ENCODE measurements at places on chromosomes 5 and 9.

- no peak for DNase-seq
Observed at GRCh38 chr5:36066001-36066539, 612 bp downstream of the UGT3A2 start.

DNA sequence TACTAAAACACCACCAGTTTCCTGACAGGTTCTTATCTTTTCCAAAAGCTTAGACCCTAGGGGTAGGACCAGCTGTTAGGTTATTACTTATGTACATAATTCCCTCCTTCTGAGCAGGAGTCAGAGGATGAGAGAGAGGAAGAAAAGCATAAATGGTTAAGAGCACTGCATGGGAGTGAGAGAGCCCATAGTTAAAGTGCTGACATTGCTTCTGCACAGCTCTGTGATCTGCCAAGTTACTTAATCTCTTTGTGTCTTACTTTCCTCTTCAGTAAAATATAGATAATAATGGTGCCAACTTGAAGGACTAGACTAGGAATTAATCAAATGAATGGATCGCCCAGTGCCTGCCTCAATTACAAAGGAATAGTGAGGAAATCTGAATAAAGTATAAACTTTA is 66.4 kb downstream of the NRG2 start:
- DNase-seq = no peak

DNA sequence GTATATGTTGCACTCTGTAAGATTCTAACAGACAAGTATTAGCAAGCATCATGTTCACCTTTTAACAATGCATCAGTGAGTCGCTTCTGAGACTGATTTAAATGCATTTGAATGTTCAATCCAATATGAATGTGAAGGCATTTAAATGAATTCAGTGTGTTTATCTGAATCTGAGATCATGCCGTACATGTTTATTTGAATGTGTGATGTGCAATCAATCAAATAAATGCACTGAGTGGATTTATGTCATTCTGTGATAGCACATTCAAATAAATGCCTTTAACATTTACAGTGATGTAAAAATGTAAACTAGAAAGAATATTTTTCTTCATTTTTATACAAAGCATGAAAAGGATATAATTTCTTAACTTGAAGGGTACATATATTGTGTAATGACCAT is 1063.5 kb upstream of the NUDT12 start:
- DNase-seq = no peak

DNA sequence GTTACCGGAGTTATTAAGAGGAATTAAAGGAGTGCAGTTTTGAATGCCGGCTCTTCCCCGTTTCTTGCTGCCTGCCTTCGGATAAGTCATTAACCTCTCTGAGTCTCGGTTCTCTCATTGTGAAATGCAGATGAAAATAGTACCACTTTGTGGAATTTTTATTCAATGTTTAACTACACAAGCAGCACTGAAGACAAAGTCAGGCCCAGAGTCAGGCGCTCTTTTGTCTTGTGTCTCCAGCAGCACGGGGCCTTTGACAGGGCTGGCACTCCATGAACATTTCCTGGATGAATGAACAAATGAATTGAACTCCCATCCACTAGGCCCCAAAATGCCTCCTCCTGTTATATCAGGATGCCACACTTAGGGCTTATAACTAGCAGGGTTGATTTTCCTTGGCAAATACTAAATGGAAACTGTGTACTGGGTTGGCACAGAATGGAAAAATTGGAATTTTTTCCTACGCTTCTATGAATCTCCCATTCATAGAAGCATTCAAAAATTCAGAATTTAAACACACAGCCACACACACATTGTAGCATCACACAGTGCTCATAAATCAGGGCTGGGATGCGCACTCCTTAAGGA is 332.8 kb downstream of the MLLT3 start:
- no peak for DNase-seq

- no peak for DNase-seq
Observed at GRCh38 chr5:167319243-167319642, 972.2 kb upstream of the WWC1 start.

DNA sequence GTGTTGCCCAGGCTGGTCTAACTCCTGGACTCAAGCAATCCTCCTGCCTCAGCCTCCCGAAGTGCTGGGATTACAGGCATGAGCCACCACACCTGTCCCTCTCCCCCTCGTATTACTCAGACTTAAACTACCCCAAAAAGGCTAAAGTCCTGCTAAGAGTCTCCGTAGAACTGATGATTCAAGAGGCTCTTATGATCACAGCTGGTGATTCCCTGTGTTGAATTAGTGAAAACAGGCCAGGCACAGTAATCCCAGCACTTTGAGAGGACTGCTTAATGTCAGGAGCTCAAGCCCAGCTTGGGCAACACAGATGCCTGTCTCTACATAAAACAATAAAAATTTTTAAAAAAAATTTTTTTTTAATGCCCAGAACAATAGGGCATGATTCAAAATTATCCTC is 9.2 kb downstream of the CDC26 start:
- DNase-seq = no peak

GRCh38 chr9:90961375-90961774 is 159.8 kb downstream of the SYK start:
- peak; percentile 45 for DNase-seq

DNA sequence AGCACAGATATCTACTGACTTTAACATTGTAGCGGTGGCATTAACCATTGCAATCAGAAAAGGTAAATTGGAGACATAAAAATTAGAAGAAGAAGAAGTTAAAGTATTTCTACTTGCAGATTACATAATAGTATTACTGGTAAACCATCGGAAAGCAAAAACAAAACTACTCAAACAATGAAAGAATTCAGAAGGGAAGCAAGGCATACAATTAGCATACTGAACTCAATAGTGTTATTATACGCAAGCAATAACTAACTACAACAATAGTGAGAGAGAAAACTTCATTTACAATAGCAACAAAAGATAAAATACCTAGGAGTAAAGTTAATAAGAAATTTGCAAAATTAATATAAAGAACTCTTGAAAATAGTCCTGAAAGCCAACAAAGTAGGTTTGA is 6.6 kb upstream of the TEX53 start:
- no peak for DNase-seq

- DNase-seq = peak; percentile 76
Observed at GRCh38 chr5:113807427-113807991, 294.0 kb downstream of the YTHDC2 start.

DNA sequence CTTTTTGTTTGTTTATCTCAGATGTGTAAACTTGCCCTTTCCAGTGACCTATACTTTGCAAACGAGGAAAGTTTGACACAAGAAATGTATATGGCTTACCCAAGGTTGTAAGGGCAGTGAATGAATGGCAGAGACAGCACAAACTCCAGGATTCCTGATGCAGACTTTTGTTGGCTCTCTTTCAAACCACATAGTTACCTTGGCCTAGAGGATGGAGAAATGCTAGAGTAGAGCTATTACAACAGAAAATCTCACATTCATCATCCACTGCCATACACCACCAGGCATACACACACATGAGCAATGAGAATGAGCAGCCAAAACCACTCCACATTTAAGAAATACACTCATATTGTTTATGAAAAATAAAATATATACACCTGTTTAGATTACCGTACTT is 387.0 kb downstream of the TLR4 start:
- DNase-seq = no peak

GRCh38 chr9:130526854-130527650 is 52.3 kb upstream of the FUBP3 start:
- DNase-seq = no peak

DNA sequence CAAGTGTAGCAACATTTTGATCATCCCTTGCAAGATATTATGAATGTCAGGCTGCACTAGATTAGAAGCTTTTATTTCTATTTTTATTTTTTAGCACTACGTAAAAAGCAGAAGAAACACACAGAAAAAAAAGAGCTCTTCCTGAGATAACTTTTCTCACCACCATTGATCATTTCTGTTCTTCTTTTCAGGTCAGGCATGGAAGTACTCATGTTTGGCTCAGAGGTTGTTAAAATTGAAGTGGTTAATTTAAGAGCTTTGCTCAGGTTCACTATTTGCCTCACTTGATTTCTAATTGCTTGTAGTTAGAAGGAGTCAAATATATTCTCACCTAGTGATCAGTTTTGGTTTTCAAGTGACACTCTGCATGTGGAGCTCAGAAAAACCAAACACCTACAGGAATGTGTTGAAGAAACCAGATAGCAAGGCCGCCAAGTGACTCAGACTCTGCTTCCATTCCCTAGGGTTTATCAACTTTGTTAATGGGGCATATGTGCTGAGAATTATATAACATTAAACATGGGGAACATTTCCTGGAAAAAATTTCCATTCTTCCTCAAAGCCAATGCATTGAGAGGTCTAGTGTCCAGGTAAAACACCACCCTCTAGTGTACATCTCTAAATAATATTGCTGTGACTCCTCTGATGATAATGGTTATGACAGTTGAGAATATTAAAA is 679.8 kb downstream of the CETN3 start:
- no peak for DNase-seq

DNA sequence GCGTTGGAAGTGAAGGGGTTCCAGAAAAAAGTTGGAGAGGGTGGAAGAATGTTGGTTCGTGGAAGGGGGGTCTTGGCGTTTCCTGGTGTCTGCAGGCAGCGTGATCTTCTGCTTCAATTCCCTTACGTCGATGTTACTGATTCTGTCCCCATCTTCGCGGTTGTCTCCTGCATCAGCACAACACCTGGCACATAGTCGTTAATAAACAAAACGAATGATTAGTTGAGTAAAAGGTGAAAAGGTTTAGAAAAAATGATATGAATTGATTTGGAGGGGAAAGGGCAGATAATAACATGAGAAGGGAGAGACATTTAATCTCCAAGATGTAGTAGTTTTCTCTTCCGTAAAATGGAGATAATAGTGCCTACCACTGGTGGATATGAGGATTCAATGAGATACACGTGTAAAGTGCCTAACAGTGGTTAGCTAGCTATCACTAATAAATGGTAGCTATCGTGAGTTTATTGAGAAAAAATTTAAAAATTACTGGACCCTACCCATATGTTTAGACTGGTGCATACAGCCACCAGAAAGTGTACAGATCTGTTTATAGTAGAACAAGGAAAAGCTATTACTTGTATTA is 556 bp downstream of the MTREX start:
- DNase-seq = peak; percentile 51

DNA sequence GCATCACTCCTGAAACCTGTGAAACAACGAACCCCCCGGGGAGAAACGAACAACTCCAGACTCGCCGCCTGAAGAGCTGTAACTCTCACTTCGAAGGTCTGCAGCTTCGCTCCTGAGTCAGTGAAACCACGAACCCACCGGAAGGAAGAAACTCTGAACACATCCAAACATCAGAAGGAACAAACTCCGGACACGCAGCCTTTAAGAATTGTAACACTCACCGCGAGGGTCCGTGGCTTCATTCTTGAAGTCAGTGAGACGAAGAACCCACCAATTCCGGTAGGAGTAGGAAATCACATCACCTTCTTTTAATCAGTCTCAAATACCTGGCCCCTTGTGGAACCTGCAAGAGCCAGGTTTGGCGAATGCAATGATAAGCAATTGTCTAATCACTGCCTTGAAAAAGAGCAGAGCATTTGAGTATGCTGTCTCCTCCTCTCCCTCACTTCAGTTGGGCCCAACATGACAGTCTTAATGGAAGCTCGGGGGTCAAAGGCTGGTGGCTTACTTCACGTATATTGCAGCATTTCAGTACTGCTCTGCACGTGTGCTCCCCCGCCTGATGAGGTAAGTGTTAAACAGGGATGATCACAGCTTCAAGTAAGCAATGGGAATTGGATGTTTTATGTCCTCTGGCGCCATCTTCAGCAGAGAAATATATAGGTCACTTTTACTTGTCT is 473 bp downstream of the IRGM start:
- DNase-seq = peak; percentile 88

- DNase-seq = peak; percentile 27
Observed at GRCh38 chr9:109251080-109251775, 69.6 kb downstream of the EPB41L4B start.

- no peak for DNase-seq
Observed at GRCh38 chr9:135461936-135462335, 17.6 kb upstream of the PPP1R26 start.

DNA sequence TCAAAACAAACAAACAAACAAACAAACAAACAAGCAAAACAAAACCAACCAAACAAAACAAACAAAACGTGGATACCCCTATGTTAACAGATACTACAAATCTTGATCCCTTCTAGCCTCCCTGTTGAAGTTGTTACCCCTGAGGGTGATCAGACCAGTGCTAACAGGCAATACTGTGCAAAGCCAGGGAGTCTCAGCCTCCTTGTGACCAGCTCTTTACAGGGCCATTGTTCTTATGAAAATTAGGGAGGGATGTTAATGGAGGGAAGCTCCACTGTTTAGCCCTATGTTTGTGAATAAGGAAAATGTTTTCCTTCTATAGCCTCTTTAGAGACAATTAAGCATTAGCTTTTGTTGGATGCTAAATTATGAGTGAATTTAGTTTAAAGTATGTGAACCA is 1072.1 kb upstream of the WWC1 start:
- DNase-seq = no peak

GRCh38 chr5:124729720-124730359 is 16.6 kb downstream of the ZNF608 start:
- peak; percentile 17 for DNase-seq

DNA sequence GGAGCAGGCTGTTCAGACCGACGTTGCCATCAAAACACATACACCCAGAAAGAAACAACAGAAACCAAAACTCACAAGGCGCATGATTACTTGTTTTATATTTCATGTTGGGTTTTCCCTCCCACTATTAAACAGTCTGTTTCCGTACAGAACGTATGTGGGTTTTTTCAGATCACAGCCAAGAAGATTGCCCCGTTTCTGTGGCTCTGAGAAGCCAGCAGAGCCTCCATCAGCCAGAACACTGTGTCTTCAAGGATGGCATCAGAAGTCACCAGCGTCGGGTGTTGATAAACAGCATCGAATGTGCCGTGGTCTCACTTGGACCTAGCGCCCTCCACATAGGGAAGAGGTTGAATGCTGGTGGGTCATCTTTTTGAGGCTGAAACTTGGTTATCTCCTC is 42.8 kb downstream of the FAM78A start:
- DNase-seq = no peak

- DNase-seq = no peak
Observed at GRCh38 chr9:106724566-106724965, 138.4 kb upstream of the ZNF462 start.

GRCh38 chr9:121122246-121123032 is 47.7 kb downstream of the CNTRL start:
- peak; percentile 20 for DNase-seq

GRCh38 chr5:136646915-136647314 is 281.6 kb upstream of the TRPC7 start:
- DNase-seq = no peak

- peak; percentile 39 for DNase-seq
Observed at GRCh38 chr5:67693956-67694809, 497.6 kb upstream of the CD180 start.

DNA sequence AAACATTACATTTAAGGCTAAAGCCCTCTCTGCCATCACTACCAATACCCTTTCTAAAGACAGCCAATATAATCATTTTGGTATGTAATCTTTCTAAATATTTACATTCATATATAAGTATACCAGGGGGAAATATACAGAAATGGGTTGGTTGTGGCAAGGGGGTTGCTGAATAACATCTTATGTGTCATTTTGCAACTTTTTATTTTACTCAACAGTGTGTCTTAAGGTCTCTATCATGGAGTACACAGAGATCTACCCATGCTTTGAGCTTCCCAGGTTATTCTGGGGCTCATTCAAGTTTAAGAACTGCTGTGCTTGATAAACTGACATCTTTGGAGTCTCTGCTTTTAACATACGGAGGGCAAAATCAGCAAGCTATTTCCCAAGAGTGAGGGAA is 7.4 kb upstream of the FAT2 start:
- DNase-seq = no peak

Data from adipocyte (in vitro differentiated cells).